ENCODE measurements at places on chromosomes 4 and X. TPM values are rescaled to one million over a fixed set of nuclear protein-coding genes. Genes with fewer than 3 reads are reported as not detected.
A peak's percentile ranks its signal among the peaks of the same experiment; 100 is the strongest.

FOXR2 gene
- total RNA-seq = not detected

FAM9B gene
- not detected for total RNA-seq

ETDB gene
- not detected for total RNA-seq

EMCN gene
- total RNA-seq = not detected

DNA sequence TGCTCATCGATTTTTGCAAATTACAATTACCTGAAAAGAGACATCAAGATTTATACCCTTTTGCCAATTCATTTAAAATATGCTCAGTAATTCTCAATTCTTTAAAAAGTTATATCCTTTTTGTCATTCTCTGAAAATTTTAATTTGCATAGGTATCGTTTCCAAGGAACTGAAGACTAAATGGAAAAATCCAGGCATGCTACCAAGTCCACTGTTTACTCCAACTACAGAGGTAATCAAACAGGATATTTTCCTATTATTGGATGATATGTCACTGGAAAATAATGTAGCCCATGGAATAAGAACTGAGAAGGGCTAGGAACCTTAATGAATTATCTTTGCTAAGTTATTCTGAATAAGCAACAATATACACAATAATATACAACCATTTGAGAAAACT, 132.7 kb downstream of the THOC2 start:
- no peak for DNase-seq

- DNase-seq = no peak
These were observed 214.9 kb upstream of the RPS6KA3 start for GRCh38 chrX:20481632-20482031.

DNA sequence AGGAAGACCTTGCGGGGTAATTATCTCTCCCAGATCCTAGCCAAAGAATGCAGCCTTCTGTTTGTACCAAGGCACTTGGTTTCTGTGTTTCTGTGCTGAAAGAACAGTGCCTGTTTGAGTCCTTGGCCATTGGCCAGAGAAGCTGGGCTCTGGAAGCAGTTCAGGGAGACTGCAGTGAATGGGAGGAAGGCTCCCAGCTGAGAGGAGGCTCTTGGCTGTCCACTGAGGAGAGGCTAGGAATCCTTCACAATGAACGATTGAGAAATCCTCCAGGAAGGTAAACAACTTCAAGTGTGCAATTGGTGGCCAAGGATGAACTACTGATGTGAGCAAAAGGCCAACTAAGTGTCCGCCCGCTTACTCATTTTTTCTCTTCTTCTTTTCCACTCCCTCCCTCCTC, 61.3 kb downstream of the HS3ST1 start:
- DNase-seq = peak; percentile 1

HEPH gene
- total RNA-seq = 1.3 TPM

- DNase-seq = no peak
These were observed 88.9 kb downstream of the CC2D2A start for GRCh38 chr4:15558561-15558960.

FRG2 gene
- not detected for total RNA-seq

GRCh38 chr4:181679754-181680153, 563.4 kb upstream of the TENM3 start:
- DNase-seq = no peak

DNA sequence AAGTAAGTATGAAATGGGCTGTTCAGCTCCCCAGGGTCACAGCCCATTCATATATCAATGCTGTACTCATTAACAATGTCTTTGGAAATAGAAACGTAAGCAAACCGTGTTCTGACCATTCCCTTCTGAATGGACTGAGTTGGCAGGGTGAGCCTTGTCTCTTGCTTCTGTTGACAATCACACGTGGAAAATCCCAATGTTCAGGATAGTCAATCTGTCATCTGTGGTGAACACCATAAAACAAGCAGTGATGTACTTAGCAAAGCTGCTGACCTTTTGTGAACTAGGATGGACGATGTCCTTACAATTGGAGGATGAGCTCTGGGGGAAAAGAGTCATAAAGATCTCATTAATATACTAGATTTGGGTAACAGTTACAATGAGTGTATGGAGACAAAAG, 109.6 kb upstream of the PAQR3 start:
- DNase-seq = no peak

LNX1 gene
- total RNA-seq = 0.43 TPM

- no peak for DNase-seq
These were observed 260.5 kb upstream of the ZIC3 start for GRCh38 chrX:137305404-137305803.

Data from fibroblast of villous mesenchyme (primary cell).